ENCODE measurements at places on chromosomes 12 and 14. TPM values are rescaled to one million over a fixed set of nuclear protein-coding genes. Genes with fewer than 3 reads are reported as not detected.

DNA sequence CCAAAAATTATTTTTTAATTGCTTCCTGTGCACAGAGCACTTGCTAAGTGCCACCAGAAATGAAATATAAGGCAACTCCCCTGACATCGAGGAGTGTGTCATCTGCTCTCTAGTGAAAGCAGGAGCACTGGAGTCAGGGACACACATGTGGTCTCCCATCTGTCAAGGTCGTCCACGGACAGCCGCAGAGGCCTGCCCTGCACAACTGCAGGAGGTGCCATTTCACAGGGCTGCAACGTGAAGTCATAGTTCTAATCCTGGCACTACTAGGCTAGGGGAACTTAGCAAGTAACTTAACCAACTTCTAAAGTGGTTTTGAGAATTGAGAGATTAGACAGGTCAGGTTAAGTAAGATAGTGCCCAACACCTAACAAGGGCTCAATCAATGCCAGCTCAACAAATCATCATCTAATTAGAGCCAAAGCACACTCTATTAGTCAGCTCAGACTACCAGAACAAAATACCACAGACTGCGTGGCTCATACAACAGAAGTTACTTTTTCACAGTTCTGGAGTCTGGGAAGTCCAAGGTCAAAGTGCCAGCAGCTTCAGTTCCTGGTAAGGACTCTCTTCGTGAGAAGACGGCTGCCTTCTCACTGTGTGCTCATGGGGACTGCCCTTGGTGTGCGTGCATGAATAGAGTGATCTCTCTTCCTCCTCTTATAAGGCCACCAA lies 30.7 kb downstream of the FOXN3 start:
- no peak for DNase-seq

DNA sequence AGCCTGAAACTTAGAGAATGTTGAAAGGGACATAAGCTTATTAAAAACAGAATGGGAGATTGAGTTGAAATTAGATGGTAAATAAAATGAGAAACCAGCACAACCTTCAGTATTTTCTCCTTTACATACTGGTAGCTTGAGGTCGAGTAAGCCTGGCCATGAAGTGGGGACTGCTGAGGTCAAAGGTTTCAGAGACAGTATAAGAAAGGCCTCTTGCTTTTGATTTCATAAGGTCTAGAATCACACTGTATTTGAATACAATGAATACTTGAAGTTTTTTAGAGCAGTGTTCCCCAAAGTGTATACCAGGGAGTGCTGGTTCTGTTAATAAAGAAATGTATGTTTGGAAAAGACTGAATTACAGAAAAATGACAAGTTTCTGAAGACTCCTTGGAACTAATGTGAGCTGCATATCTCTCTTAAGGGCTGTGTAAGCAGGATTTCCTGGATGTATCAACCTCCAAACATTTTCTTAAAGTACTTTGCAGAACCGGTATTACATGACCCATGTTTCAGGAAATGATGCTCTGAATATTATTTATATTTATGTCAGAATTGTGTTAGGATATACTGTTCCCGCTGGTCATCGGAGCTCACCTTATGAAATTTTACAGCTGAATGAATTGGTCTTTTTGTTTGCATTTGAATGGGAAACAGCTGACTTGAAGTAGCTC lies 85.0 kb downstream of the AKAP6 start:
- DNase-seq, result no peak

- DNase-seq, result no peak
Measured at GRCh38 chr12:48486261-48486660, 4.0 kb downstream of the C12orf54 start.

DNA sequence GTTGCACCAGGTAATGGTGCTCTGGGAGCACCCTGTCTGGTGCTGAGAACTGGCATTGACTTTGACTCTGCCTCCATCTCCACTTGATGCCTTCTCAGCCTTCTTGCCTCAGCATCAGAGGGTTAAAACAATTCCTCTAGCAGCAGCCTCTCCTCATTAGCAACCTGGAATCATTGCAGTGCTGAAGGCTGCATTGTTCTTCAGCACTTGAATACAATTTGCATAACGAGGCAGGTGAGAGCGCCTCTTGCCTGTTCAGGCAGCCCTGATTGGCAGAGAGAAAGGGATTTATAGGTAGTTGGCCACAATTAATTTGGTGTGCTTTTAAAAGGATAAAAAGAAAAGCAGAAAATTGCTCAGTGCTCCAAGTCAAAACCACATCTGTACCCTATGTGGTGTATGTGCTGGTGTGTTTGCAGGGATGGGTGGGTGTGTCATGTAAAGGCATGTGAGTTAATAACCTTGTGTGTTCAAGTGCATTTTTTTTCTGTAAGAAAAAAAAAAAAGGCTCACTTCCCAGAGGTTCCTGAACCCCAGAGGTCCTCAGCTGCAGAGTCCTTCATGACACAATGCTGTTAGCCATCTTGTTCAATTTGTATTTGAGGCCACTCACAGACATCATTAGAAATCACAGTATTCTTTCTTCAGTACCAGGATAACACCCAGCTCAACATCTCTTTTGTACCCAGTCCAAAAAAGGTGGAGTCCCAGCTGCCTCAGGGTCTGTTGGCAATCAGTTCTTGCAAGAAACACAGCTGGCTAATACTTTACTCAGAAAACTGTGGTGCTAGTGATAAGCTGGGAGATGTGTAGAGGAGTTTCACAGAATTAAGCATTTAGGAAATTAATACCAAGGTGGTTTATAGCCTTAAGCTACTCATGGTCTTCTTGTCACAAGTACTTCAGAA lies 385.6 kb downstream of the GRIN2B start:
- DNase-seq, result no peak

GRCh38 chr12:123761841-123762714 lies at the start of gene DNAH10:
Gene DNAH10, plus strand, starts transcription at chr12:123762301. Its CDS starts 36 bp downstream, at chr12:123762337.
- DNase-seq, result no peak

GRCh38 chr12:6946033-6946919 lies 2.5 kb downstream of the C12orf57 start:
- DNase-seq, result no peak

The CCDC196 gene
- not detected for total RNA-seq

- no peak for DNase-seq
Measured at GRCh38 chr12:66352197-66352596, 49.9 kb downstream of the HELB start.

DNA sequence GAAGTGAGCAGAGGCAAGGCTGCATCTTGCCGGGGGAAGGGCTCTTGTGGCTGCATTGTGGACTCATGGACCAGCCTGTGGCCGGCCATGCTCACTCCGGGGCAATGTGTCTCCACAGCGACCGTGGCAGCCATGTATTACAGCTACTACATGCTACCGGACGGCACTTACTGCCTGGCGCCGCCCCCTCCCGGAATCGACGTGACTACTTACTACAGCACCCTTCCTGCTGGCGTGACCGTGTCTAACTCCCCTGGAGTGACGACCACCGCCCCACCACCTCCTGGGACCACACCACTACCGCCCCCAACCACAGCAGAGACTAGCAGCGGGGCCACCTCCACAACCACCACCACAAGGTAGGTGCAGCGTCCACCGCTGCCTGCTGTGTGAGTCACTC lies 42.1 kb downstream of the SFSWAP start:
- DNase-seq, result no peak

DNA sequence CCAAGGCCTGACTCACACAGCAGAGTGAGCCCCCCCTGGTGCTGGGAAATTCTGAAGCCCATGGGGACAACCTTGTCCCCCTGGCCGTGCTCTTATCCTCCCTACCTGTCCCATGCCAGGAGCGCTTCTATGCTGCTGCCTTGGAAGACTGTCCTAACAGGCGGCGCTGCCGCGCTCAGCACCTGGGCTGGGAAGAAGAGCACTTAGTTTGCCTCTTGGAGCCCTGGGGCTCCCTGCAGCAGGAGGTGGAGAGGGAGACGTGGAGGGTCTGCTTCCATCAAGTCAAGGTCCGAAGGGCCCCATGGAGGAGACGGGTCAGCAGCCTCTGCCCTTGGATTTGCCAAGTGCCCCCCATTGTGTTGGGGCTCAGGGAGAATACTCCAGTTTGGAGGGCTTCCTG lies 300.5 kb downstream of the CACNA1C start:
- no peak for DNase-seq

The MYBPC1 gene
- total RNA-seq, result 85.2 TPM

- no peak for DNase-seq
Measured at GRCh38 chr12:3944620-3945019, 71.4 kb upstream of the PARP11 start.

The TSPAN11 gene
- total RNA-seq, result 18.3 TPM

The OTUB2 gene
- 2.0 TPM for total RNA-seq

DNA sequence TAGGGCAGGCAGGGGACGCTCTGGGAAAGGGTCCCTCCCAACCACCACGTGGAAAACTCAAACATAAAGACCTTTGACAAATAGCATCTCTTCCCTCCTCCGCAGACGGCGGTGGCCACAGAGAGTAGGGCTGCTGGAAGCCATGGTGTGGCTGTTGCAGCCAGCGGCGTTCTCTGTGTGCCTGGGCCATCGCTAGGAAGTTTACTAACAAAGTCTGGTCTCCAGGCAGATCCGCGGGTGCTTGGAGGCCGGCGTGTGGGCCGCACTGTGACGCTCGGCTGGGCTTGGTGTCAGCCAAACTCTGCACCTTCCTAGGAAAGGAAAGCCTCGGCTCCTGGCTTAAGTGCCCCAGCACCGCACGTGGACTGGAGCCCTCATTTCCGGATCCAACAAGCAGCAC lies 65.6 kb downstream of the CCDC88C start:
- DNase-seq, result no peak

GRCh38 chr14:60655119-60655897 lies 6.0 kb upstream of the SIX1 start:
- DNase-seq, result no peak

The RGS6 gene
- 3.3 TPM for total RNA-seq

DNA sequence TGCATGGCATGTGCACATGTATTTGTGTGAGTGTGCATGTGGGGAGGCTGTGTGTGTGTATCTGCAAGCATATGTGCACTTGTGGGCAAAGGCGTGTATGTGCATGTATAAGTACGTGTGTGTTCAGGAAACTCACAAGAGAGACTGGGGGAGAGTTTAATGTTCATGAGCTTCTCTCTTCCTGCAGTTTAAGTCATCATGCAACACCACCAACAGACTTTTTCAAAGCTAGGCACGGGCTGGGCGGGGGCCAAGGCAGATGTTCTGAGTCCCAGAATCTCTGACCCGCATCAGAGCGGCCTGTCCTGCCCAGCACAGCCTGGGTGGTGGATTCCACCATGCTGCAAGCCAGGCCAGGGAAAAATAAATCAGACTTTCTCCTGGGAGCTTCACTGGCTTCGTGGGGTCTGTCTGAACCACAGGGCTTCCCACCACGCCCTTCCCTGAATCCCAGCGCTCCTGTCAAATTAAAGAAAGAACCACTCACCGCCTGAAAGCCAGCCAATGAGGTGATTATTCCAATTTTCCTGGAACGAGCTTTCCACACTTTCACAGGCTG lies 75.7 kb downstream of the PITPNM2 start:
- DNase-seq, result no peak

DNA sequence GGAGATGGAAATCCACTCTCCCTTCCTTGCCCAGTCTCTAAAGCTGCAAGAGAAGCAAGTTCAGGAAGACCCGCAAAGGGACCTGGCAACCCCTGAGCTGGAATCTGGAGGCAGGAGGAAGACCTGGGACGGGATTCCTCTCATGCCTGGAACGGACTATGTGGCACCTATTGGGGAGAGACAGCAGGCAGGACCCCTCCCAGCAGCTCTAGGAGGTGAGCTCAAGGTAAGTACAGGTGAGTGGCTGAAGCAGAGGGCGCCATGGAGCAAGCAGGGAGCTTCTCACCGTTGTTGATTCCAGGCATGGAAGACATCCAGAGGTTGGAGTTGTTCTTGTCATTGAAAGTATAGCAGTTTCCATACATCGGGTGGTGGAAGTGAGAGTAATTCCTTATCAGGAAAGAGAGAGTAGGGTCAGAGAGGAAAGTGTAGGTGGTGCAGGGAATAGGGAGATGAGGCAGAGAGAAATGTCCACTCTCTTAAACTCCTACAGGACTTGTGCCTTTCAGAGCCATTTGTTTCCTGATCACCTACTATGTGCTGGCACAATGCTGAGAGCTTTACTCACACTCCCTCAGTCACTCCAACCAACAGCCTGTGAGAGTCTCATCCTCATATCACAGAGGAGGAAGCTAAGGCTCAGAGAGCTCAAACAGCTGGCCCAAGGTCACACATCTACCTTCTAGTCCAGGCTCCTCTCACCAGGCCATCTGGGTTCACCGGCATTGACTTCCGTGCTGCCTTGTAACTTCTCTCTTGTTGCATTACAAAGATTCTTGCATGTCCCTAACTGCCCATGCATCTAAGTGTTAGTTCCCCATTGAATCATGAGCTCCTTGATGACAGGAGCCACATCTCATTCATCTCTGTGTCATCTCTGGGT lies 13.9 kb upstream of the TNFRSF1A start:
- DNase-seq, result no peak

DNA sequence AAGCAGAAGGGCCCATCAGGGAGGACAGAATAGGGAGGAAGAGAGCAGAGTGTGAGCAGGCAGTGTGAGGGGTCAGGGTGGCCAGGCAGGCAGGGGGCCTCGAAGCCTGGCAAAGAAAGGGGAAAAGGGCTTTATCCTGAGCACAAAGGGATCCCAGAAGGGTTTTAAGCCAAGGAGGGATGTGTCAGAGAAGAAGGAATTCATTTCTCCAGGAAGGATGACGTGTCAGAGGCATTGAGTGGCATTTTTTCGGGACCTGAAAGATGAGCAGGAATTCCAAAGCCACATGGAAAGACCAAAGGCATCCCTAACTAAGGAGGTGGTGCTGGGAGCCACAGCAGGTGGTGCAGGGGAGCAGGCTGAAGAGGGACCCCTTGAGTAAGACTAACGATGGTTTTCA lies 132.1 kb downstream of the DICER1 start:
- DNase-seq, result no peak

DNA sequence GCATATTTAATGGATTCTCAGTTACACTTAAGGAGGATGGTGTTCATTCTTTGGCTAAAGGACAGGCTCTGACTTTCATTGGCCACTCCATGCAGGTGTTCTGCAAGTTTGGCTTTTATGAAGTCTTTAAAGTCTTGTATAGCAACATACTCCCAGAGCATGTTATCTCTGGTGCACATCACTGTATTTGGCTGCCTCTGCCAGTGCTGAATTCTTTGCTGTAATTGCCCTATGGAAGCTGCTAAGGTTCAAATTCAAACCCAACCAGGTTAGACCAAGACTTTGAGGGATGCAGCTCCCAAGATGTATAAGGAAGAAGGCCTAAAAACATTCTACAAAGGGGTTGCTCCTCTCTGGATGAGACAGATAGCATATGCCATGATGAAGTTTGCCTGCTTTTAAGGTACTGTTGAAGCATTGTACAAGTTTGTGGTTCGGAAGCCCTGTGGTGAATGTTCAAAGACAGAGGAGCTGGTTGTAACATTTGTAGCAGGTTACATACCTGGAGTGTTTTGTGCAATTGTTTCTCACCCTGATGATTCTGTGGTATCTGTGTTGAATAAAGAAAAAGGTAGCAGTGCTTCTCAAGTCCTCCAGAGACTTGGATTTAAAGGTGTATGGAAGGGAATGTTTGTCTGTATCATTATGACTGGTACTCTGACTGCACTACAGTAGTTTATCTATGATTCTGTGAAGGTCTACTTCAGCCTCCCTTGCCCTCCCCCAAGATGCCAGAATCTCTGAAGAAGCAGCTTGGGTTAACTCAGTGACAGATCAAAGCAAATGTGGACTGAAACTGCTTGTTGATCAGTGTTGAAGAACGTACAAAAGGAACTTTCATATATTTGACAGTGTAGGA lies 19.4 kb downstream of the TMEM116 start:
- DNase-seq, result no peak
